ENCODE measurements at places on chromosomes 3 and 15. TPM values are rescaled to one million over a fixed set of nuclear protein-coding genes. Genes with fewer than 3 reads are reported as not detected.

CACNA1D gene
- 15.2 TPM for polyA plus RNA-seq

ITIH4 gene
- polyA plus RNA-seq: 7.1 TPM

THAP10 gene
- 10.9 TPM for polyA plus RNA-seq

IQCF5 gene
- polyA plus RNA-seq: not detected

NAALADL2 gene
- 20.5 TPM for polyA plus RNA-seq

ANKUB1 gene
- polyA plus RNA-seq: 0.17 TPM

CGNL1 gene
- polyA plus RNA-seq: 67.3 TPM

CSTA gene
- polyA plus RNA-seq: 0.91 TPM

KBTBD13 gene
- polyA plus RNA-seq: 0.10 TPM

DNA sequence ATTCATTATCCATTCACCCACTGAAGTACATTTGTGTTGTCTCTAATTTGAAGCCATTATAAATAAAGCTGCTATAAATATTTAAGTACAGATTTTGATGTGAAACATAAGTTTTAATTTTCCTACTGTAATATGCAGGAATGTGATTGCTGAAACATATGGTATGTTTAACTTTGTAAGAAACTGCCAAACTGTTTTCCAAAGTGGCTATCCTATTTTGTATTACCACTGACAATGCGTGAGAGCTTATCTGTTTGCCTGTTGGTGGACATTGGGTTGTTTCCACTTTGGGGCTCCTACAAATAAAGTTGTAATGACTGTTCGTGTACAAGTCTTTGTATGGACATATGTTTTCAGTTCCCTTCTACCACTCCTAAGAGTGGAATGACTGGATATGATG, 2.5 kb downstream of the WDR93 start:
- DNase-seq: no peak

GRCh38 chr3:53860196-53860595, 13.8 kb downstream of the IL17RB start:
- no peak for DNase-seq

- DNase-seq: no peak
These were observed 116.7 kb upstream of the NEO1 start for GRCh38 chr15:72935521-72935920.

DNA sequence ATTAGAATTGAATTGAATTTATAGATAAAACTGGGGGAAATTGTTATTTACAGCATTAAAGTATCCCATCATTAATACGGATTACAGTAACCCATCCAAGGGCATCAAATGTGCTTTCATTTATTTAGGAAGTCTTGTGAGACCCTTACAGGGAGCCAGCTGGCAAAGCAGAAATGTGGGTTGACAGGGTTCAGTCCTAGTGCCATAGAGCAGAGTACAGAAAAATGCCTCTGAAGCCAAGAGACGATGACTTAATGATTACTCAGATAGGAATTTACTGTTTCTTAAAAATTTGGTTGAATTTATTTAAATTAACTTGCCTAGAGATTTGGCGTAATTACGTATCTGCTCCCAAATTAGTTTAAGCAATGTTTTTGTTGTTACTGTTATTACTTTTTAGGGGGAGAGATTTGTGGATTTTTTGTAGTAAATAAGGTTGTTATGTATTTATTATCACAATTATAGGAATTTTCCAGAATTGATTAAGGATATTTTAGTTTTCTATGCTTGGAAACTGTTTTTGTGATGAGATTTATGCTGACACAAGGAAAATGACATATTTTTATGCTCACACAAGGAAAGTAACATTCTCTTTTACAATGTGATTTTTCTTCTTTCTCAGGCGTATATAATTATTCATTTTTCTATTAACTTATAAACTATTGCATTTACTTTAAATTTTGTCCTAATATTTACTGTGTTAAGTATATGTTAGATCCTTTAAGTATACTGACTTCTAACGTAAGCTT, 152.0 kb downstream of the EPHA6 start:
- no peak for DNase-seq

- no peak for DNase-seq
These were observed 6.4 kb downstream of the CPLX3 start for GRCh38 chr15:74832826-74833225.

DNA sequence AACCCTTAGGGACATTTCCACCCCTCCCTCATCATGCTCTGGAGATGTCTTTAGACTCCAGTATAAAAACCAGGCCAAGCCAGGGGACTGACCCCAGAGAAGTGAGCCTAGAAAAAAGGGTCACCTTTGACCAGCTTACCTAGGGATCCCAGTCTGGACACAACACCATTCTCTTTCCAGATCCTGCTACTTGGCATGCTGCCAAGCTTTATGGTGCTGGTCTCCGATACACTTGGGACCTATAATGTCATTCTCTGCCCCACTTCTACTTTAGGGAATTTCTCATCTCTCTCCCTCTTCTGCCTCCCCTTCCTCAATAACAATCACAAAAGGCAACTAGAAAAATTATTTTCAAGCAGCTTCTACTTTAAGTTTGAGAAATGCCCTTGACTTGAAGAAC, 124.4 kb downstream of the LRRN1 start:
- no peak for DNase-seq

GRCh38 chr3:187181454-187182170, 15.7 kb upstream of the RTP1 start:
- no peak for DNase-seq

DNA sequence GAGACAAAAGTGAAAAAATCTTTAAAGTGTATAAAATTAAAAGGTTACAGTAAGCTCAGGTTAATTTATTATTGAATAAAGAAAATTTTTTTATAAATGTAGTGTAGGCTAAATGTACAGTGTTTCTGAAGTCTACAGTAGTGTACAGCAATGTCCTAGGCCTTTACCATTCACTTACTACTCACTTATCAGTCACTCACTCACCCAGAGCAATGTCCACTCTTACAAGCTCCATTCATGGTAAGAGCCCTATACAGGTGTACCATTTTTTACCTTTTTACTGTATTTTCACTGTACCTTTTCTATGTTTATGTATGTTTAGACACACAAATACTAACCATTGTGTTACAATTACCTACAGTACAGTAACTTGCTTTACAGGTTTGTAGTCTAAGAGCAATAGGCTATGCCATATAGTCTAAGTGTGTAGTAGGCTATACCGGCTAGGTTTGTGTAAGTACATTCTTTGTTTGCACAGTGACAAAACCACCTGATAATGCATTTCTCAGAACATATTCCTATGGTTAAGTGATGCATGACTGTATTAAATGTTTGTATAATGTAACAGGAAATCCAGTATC, 38.1 kb upstream of the NECTIN3 start:
- no peak for DNase-seq

DNA sequence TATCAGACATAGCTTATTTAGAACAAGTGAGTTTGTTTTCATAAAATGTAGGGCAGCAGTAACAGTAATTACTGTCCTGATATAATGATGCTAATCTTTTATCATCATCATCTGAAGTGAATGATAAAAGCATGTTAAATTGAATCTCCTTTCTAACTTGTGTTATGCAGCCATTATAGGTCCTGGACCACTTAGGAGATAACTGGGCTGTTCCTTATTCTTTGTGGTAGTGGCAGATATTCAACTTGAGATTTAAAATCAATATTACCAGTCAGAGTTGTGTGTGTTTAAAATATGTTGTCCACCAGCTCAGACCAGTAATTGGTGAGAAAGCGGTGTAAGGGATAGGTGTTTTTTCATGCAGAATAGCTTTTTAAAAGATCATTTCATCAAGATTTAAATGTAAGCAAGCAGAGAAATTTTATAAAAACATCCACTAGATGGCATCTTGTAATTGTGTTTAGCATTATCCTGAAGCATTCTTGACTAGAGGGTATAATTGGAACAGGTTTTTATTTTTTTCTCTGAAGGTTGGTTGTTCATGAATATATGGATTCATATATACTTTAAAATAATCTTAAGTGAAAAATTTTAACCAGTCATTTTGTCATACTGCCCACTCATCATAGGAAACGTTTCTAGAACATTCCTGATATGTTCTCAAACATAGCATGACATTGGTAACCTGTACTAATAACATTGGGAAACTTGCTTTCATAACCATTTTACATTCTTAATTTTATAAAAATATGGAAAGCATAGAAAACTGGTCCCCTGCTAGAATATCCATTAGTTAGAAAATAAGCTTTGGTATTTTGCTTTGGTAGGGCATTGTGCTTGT, 153.9 kb downstream of the BBX start:
- no peak for DNase-seq

GRCh38 chr3:9183811-9184460, 65.5 kb downstream of the SRGAP3 start:
- no peak for DNase-seq

- no peak for DNase-seq
These were observed 223.3 kb downstream of the FAM43A start for GRCh38 chr3:194908972-194909371.

- no peak for DNase-seq
These were observed 46.7 kb upstream of the BCHE start for GRCh38 chr3:165883863-165884478.

- DNase-seq: no peak
These were observed 71.0 kb downstream of the ADAMTS7 start for GRCh38 chr15:78739996-78740903.

- no peak for DNase-seq
These were observed 72.3 kb downstream of the SLCO3A1 start for GRCh38 chr15:91925794-91926193.

DNA sequence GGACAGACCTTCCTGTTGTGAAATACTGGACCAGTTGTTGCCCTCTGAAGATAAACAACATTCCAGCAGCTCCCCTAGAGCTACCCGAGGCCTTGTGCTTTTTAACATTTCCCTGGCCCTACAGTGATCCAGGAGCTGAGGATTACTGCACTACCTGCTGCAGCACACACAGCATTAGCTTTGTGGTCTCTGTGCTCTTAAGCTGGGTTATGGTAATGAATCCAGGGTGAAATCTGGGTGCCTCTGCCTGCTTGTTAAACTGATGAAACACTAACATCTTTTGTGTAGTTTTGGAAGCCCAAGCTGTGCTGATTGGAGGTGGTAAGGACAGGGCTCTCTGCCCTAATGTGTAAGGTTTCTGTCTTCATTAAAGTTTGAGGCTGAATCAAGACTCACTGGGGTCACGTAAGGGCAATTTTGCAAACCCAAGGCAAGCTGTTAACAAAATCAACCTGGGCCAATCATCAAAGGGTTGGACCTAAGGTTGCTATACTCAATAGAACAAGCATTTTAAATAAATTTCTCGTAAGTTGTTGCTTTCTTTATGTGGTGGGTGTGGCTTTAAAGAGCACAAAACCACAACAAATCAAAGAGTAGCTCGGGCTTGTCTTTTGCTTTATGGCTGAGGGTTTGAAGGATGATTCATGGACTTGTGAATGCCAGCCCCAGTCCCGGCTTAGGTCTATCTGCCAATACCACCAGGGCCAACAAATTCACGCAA, 183.9 kb downstream of the TPRG1 start:
- DNase-seq: no peak

GRCh38 chr15:61099020-61099810, 129.9 kb downstream of the RORA start:
- DNase-seq: no peak

- no peak for DNase-seq
These were observed 542.6 kb downstream of the ZBBX start for GRCh38 chr3:166837535-166837934.

DNA sequence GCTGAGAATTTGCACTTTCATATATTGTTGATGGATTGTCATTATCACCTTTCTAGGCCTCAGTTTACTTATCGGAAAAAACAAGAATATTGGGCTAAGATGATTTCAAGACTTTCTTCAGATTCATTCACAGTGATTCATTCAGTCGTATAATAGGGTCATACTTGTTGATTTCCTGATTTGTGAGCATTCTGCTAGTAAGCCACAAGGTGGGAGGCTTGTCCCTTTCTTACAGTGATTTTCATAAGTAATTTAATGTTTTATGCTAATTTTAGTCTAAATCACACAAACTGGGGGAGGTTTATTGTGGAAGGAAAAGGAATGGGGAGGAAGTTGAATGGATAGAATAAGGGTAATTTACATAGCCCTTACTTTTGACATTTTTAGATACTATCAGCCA, 126.8 kb upstream of the GOLGA6L4 start:
- DNase-seq: no peak

DNA sequence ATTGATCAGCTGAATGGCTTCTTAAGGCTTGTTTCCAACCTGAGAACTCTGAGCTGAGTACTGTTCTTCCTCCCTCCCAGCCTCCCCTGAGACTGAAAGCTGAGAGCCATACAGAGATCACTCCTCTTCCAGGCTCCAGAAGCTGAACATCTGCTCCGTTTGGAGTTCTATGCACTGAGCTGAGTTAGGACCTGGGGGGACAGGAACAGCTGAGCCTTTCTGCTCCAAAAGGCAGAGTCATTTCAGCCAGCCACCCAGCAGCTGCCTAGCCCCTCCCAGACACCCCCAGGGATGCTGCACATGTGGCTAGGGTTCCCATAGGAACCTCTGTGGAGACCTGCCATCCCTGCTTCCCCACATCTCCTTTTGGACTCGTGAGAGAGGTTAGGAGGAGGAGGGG, 64.2 kb upstream of the GLCE start:
- DNase-seq: no peak

DNA sequence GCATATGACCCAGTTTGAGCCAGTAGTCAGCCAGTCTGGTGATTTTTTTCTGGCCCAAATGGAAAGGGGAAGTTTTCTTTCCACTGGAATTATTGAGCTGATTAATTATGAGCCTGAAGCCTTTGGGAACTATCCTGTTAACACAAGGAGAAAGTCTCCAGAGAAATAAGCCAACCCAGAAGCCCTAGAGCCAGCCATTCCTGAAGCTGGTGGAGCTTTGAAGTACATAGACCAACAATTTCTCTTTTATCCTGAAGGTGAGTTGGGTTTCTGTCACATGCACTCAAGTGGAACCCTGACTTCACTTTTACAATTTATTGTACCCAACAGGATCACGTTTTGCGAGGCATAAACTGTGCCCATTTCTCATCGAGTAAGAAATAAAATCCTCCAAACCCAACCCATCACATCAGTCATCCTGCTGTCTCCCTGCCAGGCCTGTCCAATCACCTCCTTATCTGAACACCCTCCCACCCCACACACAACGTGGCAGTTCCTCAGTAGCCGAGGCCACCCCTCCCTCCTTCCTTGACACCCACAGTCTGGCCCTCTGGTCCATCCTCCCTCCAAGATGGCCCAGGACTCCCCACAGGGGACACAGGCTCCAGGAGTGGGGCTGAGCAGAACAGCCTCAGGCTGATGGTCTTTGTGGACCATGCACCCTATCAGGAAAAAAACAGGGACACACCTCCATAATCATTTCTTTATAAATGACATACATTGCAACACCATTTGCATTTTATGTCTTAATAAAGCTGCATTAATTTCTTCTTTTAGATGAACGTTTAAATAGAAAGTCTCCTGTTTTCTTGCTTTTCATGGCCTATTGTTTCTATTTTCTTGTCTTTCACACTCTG, 55.7 kb upstream of the GATA2 start:
- no peak for DNase-seq

Measured in right renal pelvis (tissue), 4 donors.